ENCODE measurements at places on chromosomes 5 and 9. TPM values are rescaled to one million over a fixed set of nuclear protein-coding genes. Genes with fewer than 3 reads are reported as not detected.

GRCh38 chr5:42089705-42090104, 164.6 kb downstream of the FBXO4 start:
- DNase-seq, result no peak

- no peak for DNase-seq
Measured at GRCh38 chr9:82320566-82320965, 332.0 kb downstream of the SPATA31D1 start.

Gene NTNG2
- 1.1 TPM for total RNA-seq

Gene STXBP1
- 15.0 TPM for total RNA-seq

Gene TLE1
- total RNA-seq, result 65.8 TPM

- no peak for DNase-seq
Measured at GRCh38 chr9:100408546-100409175, 18.3 kb upstream of the MSANTD3 start.

Gene ZNF367
- 3.4 TPM for total RNA-seq

Gene PCDHB4
- 0.81 TPM for total RNA-seq

DNA sequence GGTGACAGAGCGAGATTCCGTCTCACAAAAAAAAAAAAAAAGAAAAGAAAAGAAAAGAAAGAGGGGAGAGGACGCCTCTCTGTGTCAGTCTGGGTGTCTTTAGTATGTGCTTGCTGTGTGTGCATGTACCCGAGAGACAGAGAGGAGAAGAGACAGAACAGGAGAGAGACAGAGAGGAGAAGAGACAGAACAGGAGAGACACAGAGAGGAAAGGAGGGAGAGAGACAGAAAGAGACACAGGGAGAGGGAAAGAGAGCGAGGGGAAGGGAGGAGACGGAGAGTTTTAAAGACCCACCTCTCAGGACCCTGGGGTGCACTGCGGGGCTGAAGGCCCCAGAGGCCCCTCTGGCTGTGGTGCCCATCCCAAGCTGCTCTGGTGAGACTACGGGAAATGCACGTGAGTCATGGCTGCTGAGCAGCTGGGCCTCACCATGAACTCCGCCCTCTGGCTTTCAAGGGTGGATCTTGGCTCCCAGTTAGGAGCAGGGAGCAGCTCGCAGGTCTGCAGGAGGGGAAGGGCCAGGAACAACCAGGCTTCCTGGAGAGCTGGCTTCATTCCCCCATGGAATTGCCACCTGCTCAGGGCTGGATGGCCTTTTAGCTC, 7.9 kb downstream of the SLC6A3 start:
- peak; percentile 43 for DNase-seq

DNA sequence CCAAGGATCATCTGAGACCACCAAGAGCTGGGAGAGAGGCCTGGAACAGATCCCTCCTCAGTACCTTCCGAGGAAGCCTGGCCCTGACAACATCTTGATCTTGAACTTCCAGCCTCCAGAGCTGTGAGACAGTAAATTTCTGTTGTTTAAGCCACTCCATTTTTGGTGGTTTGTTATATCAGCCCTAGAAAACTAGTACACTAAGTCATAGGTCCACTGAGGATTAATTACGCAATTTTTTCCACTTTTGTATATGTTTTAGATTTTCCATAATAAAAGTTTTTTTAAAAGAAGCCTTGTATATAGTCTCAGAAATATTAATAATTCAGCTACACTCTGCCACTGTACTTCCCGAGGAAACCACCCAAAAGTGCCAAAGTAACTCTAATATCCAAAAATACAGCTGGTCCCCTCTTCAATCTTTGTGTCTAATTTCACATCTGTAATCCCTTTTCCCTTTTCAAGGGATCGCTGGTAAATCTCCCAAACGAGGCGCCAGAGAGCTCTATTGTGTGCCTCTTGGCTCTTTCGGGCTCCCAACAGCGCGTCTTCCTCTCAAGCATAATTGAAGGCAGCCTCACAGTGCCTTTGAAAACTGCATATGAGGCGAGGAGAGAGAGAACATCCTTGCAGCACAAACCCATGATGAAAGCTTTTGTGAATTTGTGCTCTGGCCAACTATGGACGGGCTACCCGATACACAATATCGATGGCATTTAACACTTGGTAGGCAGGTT, 32.7 kb downstream of the PRUNE2 start:
- no peak for DNase-seq

Gene IL4
- total RNA-seq, result not detected

Measured in left colon (tissue), 2 donors.